ENCODE measurements at places on chromosomes 7 and 10. TPM values are rescaled to one million over a fixed set of nuclear protein-coding genes. Genes with fewer than 3 reads are reported as not detected.

DNA sequence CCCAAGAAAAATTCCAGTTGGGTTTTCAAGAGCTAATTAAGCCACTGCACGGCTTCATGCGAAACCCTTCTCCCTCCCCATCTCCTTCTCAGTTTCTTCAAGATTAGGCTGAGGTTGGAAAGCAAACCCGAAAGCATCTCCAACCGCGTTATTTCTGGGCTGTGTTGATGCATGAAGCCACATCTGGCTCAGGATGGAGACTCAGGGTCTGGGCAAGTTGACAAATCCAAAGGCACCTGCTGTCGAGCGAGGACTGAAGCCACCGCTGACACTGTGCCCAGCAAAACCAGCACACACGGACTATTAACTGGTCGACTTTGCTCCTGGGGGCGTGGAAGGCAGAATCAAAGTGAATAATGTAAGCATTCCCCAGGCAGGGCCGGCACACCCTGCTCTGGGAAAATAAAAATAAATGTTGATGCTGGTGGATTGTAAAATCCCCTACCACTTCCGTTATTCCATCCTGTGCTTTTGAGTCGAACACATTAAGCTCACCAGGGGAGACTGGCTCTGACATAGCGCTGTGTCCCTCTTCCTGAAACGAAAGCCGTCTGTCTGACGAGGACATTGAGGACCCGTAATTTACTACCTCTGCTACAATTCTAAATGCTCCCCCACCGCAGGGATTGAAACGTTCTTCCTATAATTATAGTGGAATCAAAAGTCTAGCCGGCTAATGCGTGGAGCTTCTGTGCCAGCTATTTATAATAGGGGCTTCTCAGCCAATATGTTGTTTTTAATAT is 269.8 kb downstream of the ADARB2 start:
- no peak for DNase-seq

GRCh38 chr7:13839063-13839462 is 150.4 kb downstream of the ETV1 start:
- DNase-seq = no peak

DNA sequence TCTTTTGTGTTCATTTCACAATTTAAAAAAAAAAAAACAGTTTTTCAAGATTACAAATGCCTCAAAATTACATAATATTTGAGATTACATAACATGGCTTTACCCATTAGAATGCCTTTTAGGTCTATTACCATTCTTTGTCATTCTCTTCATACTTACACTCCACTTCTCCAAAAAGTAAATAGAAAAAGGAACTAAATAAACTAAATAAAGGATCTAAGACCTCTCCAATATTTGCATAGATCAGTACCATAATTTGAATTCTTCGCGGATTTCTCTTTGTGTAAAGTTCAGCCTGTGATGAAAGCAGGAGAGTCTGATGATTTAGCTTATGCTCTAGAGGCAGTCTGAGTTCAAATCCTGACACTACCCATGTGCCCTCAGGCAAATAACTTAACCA is 56.4 kb upstream of the C1GALT1 start:
- DNase-seq = no peak

- no peak for DNase-seq
Observed at GRCh38 chr7:30988351-30989005, 24.7 kb downstream of the GHRHR start.

DNA sequence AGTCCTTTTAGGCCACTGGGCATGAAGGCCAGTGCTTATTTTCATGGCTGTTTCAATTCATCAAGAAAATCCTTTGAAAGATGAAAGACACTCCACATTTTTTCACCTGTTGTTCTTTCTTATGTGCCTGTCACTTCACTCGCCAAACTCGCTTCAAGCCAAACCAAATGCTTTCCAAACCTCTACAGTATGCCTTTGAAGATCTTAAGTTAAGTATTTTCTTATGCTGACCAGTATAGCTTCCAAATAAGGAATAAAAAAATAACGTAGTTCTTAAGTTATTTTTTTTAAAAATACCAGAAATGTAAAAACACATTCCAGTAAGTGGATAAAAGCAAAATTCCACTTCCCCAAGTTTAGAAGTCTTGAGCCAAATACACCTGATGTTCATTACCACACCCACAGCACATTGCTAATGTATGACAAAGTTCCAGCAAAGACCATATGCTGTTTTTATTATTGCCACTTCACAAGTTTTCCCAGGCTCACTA is 186.1 kb downstream of the MTERF1 start:
- DNase-seq = no peak

DNA sequence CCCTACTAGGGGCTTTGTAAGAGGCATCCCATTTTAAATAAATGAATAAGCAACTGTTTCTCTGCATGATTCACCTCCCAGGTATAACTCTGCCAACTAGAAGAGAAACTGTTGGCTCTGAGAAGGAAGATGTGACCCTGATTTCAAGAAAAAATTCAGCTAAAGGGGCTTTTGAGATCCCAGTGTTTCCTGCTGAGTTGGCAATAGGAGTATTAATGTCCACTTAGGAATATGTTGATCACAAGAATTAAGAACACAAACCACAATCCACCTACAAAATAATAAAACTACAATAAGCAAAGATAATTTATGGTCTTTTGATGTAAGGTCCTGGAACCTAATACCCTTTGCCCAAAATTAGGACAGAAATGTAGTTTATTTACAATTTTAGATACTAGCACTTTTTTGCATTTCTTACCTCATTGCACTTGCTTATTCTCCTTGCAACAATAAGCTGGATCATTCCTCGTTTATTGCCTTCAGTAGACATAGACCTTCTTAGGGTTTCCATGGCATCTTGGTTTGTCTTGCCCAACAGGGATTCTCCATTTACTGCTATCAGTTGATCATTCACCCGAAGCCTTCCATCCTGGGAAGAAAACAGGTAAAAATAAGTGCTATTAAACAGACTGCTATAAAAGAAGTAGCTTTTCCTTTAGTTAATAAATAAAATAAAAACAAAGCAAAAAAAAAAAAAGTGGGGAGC is 456.2 kb downstream of the PARD3 start:
- no peak for DNase-seq

GRCh38 chr10:4001811-4002210 is 216.8 kb upstream of the KLF6 start:
- DNase-seq = no peak

DNA sequence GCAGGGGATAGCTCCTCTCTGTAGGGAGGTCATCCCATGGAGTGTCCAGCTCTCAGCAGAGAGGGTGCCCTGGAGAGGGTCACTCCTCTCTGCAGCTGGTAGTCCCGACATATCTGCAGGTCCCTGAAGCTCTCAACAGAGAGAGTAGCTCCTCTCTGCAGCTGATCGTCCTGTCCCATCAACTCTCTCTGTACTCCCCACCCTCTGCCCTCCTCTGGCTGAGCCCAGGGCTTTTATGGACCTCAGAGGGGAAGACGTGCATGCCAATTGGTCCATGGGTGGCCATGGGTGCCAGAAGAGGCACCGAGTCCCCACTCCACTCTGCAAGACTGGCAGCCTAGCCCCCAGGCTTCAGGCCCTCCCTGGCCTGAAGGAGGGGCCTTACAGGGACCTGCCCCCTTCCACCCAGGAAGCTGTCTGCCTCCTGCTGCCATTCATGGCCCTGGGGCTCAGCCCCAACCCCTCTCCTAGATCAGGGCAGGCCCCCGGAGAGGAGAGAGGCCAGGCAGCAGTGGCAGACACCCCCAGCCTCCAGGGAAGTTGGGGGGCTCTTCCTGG is 9.0 kb upstream of the BLVRA start:
- no peak for DNase-seq

DNA sequence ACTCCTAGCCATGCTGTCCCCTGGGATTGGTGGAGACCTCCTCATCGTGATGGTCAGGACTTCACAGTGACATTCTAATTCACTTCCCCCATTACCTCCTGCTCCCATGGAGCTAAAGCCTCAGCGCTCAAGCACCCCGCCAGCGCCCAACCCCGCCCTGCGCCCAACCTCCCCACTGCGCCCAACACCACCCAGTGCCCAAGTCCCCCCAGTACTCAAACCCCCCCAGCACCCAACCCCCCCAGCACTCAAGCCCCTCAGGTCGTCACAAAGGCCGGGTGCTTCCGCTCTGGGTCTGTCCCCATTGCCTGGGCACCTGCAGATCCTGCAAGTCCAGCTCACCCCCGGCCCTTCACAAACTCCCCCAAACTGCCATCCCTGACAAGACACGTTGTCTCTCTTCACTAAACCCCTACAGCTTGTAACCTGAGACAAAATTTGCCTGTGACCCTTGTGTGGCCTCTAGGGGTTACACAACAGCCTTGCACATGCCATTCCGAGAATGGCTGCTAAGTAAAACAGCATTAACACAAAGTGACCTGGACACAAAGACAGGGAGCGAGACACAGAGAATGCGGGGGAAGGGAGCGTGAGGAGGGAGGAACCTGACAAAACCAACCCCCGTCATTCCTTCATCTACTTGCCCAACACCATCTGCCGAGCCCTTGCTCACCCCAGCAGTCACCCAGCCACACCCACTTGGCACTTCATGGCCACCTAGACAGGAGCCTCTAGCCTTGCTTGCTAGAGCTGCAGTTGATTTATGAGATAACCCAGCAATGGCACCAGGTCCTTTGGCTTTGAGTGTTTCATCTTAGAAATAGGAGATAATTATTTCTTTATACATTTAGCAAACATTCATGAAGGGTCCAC is 107.8 kb downstream of the ADARB2 start:
- no peak for DNase-seq

DNA sequence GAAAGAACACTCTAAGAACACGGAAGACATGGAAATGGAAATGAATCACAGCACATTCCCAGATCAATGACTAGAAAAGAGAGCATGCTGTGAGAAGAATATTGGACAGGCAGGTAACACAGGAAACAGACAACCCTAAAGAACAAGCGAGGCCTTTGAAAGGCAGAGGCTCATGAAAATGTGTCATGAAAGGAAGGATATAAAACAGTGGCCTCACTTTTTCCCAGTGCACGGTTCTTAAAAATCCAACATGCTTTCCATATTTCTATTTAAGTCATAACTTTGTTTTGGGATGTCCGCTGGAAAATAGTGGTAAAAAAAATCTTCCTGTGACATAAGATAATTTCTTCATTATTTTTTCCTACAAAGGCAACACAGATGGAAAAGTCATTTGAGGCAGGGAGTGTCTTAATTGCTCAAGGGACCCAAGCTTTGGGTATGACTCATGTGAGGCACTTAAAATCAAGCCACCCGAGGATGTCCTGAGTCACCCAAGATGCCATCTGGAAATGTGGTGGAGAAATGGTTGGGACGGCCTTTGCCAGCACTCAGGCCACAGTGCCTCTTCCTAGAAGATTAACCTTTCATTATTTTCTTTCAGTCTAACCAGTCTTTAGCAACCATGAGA is 17.0 kb downstream of the ITIH5 start:
- no peak for DNase-seq

The CPA2 gene
- not detected for total RNA-seq

The CHST3 gene
- 5.4 TPM for total RNA-seq

The FAM25C gene
- total RNA-seq = not detected

The EPO gene
- total RNA-seq = not detected

The DDC gene
- total RNA-seq = not detected

The RHEB gene
- 50.0 TPM for total RNA-seq

The FEZF1 gene
- not detected for total RNA-seq

The TEX47 gene
- not detected for total RNA-seq

The CLRN3 gene
- 0.22 TPM for total RNA-seq
